ENCODE measurements at places on chromosomes 12 and 14. TPM values are rescaled to one million over a fixed set of nuclear protein-coding genes. Genes with fewer than 3 reads are reported as not detected.

Gene CEP170B
- total RNA-seq: 29.4 TPM

Gene ADCY4
- not detected for total RNA-seq

Gene NABP2
- total RNA-seq: 64.3 TPM

Gene NPAS3
- not detected for total RNA-seq

Gene SLCO1B1
- total RNA-seq: 0.38 TPM

Gene RNFT2
- 2.9 TPM for total RNA-seq

Gene KRT82
- not detected for total RNA-seq

Gene RFX4
- total RNA-seq: 0.07 TPM

Gene MLEC
- total RNA-seq: 91.0 TPM

Gene INSM2
- total RNA-seq: 0.04 TPM

Gene OTX2
- not detected for total RNA-seq

Gene CLECL1
- not detected for total RNA-seq
